WTC11 (cell line): ENCODE measurements at places on chromosomes 5 and 9. TPM values are rescaled to one million over a fixed set of nuclear protein-coding genes. Genes with fewer than 3 reads are reported as not detected.

The MCTP1 gene
- 3.3 to 5.6 TPM (median 3.6 TPM) in 3 replicates for total RNA-seq

The GHR gene
- total RNA-seq = 0.48 to 0.57 TPM (median 0.53 TPM) in 3 replicates

The CCL28 gene
- total RNA-seq = 1.4 to 2.2 TPM (median 1.9 TPM) in 3 replicates

The LECT2 gene
- total RNA-seq = not detected in 3 replicates

The RETREG1 gene
- 1.8 to 2.2 TPM (median 2.0 TPM) in 3 replicates for total RNA-seq

GRCh38 chr5:607541-608428 lies 4.4 kb upstream of the CEP72 start:
- no peak for DNase-seq

DNA sequence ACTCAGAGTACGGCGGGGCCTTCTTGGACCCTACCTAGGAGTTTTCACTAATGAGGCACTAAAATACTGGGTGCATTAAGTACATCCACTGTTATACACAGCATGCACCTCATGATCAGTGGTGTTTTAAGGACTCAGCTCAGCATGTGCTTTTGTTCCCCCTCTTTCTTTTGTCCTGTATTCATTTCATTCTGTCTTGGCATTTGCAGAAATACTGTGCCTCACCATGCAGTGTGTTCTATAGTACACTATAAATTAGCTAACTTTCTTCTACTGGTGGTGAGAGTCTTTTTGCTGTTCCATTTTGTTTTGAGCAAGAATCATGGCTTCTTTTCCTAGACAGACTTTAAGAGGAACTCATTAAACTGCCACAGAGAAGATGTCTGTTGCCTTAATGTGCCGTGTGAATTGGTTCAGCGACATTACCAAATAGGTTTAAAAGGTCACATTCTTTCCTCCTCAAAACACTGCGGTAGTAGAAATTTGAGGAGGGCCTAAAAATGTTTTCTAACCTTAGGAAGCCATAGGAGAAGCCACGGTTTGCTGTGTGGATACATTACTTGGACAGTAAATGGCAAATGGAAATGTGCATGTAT lies 276.6 kb downstream of the MAST4 start:
- no peak for DNase-seq

DNA sequence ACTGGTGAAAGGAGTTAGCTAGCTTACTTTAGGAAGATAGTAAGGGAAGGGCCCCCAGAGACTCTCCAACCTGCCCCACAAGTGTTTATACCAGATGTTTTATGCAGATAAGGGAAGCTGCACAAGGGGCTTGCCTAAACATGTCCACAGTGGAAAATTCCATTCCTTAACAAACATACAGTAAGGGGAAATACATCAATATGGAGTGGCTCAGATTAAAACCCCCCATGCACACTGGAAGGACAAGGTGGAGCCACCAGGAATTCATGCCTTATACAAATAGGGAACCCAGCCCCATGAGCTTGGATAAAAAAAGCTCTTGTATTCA lies 106.3 kb upstream of the GPBP1 start:
- DNase-seq = no peak

- DNase-seq = no peak
These were observed 461.3 kb upstream of the CLINT1 start for GRCh38 chr5:158320178-158320674.

- DNase-seq = no peak
These were observed 76.6 kb downstream of the ARRDC3 start for GRCh38 chr5:91306497-91306896.

GRCh38 chr9:107281922-107282667 lies 984 bp upstream of the RAD23B start:
- DNase-seq = no peak

DNA sequence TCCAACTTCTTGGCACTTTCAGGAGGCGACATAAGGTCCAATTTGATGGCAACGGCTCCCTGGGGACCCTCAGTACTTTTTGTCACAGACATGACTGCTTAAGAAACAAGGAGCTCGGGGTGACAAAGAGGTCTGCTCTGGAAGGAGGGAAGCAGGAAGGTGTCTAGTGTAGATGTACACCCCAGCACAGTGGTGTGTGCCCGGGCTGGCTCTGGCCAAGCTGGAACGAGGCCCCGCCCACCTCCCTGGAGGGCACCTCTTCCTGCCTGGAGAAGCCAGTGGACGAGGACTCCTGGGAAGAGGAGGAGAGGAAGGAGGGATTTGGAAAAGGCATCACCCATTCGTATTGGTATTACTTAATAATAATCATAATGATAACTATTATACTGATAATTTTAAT lies at the start of gene SLC36A2:
Gene SLC36A2 (minus strand): TSS at position 191 of the 400 bp plus-strand sequence. CDS start 99 bp downstream, at position 92.
- no peak for DNase-seq

DNA sequence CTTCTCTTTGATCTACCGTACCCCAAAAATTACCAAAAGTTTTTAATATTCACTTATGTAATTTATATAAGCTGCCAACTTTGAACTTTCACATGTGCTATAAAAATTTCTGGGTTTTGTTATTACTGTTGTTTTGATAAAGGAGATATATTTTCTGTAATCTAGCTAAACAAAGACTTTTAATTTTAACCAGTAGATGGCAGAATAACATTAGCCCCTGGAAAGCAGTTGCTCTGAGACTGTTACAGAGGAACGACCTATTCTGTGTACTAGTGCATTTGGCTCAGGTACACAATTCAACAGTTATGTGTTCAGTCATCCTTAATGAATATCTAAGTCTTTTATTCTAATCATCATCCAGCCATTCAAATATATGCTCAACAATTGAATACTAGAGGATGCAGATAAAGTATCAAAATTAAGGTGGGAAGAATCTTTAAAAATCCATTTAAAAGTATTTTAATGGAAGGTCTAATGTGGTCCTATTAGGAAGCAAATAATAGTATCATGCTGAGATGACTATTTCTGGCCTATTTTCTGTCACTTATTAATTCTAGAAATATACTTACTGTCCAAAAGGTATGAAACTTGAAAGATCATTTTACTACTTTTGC lies 8.6 kb downstream of the KLHL9 start:
- DNase-seq = no peak

DNA sequence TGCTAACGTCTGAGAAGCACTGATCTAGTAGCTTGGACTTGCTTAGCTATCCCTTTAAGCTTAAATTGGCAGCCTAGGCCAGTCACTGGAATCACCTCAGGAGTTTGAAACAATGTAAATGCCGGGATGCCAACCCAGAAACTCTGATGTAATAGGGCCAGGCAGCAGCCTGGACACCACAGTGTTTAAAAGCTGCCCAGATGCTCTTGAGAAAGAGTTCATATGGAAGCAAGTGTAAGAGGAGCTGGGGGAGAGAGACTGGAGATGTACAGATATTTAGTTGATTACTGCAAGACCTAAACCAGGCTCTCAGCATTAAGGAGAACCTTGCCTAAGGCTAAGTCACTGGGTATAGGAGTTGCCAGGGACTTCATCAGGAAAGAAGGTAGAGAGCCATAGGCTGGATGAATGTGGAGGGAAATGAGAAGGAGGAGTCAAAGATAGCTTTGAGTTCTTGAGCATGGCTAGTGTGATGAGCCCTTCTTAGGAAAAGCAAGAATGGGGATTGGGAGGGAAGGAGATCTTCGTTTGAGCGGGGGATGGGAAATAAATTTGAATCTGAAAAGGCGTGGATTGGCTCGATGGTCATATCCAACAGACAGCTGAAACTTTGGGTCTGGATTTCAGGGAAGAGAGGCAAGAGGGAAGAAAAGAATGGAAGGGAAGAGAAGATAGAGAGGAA lies 392.9 kb upstream of the WWC1 start:
- no peak for DNase-seq

GRCh38 chr5:178469975-178470759 lies 120.0 kb downstream of the COL23A1 start:
- DNase-seq = no peak

DNA sequence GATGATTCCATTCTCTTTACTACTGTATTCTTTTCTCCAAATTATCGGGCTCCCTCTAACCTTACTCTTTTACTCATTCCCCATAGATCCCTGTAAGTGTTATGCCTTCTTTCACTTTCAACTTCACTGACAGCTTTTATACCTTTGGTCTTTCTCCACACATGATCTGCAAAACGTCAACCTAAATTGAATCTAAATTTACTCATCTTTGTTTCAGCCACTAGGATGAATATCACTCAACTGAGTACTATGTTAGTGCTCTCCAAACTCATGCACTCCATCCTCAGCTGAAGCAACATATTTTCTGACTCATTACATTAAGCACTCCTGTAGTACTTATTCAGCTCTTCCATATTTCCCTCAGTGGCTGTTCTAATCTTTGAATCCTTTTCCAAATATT lies 133.4 kb downstream of the ADAMTS19 start:
- no peak for DNase-seq

GRCh38 chr5:81513982-81514381 lies 120.0 kb upstream of the ACOT12 start:
- no peak for DNase-seq

GRCh38 chr5:162209005-162209605 lies 141.5 kb downstream of the GABRG2 start:
- peak; percentile 70 for DNase-seq

DNA sequence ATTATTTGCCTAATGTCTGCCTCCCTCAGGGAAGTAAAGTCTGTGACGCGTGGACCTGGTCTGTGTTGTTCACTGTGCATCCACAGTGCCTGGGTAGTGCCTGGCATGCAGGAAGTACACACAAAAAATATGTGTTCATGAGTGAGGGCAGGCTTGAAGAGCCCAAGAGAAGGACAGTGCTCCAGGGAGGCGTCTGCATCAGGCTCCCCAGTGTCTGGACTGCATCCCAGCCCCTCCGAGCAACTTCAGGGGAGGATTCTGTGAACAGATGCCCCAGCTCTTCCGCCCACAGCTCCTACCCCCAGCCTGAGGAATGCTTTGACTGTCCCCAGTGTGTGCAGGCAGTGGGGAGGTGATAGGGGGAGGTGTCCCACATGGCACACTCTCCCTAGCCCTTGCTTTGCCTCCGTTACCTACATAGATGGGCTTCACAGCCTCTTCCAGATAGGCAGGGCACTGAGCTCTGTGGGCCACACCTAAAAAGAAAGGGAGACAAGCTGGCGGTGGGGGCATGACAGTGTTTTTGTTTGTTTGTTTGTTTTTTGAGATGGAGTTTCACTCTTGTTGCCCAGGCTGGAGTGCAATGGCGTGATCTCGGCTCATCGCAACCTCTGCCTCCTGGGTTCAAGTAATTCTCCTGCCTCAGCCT lies 25.4 kb downstream of the IRF1 start:
- no peak for DNase-seq

DNA sequence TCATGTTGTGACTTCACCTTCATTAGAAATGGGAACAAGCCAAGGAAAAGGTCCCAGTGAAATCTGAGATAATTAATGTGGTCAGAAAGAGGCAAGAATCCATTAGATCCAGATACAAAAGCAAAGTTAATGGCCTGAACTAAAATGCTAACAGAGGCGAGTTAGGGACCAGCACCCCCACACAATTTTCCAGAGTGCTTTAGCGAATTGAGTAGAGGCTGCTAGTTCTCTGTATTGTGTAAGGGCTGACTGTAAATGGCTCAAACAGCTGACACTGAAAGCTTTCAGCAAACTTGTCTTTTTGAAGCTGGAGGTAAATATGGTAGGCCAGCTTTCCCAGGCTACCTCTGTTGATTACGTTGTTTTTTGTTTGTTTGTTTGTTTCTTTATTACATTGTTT lies 75.5 kb downstream of the CSNK1A1 start:
- DNase-seq = no peak

GRCh38 chr9:135045928-135046738 lies 41.3 kb upstream of the OLFM1 start:
- no peak for DNase-seq

GRCh38 chr9:109913461-109913810 lies 133.4 kb downstream of the PALM2AKAP2 start:
- no peak for DNase-seq

GRCh38 chr5:51172903-51173626 lies 210.2 kb upstream of the ISL1 start:
- no peak for DNase-seq
